ENCODE measurements at places on chromosomes 5 and 9.
A peak's percentile ranks its signal among the peaks of the same experiment; 100 is the strongest.

- no peak for DNase-seq
These were observed 23.8 kb upstream of the SPTAN1 start for GRCh38 chr9:128528445-128529160.

GRCh38 chr9:75685062-75685461 lies 205.4 kb upstream of the PCSK5 start:
- no peak for DNase-seq

DNA sequence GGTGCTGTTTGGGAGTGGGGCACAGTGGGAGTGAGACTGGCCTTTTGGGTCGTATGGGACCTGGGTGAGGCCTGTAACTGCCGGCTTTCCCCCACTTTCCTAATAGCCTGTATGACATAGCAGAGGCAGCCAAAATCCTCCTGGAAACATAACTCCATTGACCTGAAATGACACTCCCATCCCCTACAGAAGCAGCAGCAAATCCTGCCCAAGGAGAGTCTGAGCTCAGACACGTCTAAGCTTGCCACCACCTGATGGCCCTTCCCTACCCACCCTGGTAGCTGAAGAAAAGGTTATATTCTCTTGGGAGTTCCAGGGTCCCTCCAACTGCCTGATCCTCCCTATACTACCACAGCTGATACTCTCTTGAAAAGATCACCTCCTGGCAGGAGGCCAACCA lies 179.8 kb upstream of the ARRDC3 start:
- no peak for DNase-seq

DNA sequence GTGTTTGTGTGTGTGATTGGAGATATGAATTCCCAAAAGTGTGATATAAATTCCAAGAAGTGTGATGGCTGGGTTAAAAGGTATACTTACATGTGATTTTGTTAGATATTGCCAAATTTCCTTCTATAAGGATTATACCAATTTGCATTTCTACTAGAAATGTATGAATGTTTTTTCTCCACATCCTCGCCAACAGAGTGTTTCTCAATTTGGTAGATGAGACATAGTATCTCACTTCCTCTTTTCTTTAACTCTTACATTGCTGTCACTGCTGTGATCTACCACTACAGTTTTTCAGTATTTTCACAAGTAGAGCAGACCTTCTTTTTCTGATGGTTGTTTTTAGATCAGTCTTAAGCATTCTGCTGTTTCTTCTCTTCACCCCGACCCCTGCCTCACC lies 111.3 kb downstream of the FER start:
- DNase-seq, result peak; percentile 80

DNA sequence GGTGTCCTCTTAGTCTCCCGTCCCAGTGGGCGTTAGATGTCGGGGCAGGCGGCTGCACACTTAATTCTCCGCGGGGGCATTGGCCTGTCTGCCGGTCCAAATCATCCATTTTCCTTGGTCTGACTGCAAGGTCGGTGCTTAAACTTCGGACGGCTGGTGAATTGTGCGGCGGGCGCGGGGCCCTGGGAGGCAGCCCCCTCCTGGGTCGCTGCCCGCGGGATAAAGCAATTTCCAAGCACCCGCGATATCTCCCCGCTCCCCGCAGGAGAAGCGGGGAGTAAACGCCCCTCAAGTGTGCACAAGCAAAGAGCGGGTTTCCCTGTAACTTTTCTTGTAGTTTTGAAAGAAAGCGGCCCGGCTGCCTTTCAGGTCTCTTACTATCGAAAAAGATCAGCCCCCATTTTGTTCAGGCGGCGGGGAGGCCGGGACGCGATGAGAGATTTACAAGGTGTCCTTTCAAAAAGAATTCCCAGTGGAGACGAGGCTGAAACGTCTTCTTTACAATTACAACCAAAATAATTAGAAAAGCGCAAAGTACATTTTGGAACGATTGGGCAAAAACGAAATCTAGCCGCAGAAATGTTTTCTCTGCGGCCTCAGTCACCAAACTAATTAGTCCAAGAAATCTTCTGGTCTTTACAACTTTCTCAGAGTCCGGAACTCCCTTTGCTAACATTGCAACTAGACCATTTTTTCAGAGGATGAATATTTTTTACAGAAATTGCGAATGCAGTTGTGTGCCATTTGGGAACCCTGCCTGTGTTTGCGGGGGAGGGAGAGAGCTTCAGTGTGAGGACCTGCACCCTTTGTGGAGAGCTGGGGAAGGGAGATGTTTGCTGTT lies 1.8 kb downstream of the IRX1 start:
- no peak for DNase-seq

DNA sequence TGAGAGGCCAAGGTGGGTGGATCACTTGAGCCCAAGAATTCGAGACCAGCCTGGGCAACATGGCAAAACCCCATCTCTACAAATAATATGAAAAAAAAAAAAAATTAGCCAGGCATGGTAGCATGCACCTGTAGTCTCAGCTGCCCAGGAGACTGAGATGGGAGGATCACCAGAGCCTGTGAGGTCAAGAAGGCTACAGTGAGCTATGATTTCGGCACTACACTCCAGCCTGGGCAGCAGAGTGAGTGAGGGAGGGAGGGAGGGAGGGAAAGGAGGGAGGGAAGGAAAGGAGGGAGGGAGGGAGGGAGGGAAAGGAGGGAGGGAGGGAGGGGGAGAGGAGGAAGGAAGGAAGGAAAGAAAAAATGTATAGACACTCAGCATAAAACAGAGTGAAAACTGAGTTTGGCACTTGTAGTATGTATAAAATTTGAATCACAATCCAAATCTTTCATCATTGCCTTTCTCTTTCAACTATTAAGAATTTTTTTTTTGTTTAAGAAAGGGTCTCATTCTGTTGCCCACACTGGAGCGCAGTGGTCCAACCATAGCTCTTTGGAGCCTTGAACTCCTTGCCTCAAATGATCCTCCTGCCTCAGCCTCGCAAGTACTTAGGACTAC lies 27.8 kb downstream of the SERINC5 start:
- DNase-seq, result no peak

DNA sequence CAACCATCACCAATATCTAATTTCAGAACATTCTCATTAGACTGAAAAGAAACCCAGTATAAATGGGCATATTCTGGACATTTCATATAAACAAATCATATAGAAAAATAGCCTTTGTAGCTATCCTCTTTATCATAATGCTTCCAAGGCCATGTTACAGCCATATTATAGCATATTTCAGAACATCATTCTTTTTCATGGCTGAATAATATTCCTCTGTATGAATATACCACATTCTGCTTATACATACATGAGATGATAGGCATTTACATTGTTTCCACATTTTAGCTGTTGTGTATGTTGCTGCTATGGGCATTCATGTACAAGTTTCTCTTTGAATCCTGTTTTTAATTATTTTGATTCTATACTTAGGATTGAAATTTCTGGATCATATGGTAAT lies 167.0 kb downstream of the FBXL17 start:
- DNase-seq, result no peak

DNA sequence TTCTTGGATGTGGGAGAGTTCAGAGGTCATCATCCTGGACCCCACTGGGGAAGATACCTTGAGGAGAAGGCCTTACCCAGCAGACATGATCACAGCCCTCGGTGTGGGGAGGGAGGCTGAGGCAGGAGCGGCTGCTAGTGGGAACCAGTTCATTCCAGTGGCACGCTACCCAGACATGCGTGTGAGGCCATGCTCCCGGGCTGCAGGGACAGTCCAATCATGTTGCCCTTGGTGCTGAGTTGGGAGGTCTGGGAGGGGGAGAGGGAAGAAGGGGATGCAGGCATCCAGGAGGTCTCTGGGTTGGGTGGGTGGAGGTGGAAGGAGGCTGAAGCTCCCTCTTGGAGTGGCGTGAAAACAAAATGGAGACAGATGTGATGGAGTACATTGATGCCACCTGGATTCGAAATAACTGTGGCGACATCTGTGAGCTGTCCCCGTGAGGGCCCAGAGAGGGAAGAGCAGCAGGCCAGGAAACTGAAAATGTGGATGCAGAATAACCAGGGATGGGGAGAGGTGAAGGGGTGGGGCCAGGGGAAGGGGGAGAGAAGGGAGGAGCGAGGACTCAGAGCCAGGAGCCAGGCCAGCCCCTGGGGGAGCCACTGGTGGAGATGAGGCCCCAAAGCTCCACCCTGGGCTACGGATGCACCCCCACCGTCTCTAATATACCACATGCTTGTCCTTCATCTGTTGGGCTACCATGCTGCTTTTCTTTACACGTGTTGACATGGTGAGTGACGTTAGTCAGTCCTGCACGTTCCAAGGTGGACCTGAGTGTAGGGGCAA lies 16.2 kb downstream of the NDUFS6 start:
- DNase-seq, result no peak

DNA sequence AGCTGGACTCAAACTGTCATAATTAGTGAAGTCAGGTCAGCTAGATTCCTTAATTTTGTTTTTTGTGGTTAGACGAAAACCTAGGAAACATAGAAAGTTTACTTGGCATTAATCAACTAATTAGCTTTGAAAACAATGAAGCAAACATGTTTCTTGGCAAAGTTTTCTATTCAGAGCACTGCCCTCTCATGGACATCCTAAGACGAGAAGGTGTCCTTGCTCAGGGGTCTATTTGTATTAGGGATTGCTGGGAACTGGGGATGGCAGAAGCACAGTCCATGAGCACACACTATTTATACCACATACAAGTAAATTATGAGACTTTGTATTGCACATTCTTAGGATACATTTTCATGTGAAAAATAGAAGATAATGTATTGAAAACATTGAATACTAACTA lies 49.7 kb downstream of the POC5 start:
- no peak for DNase-seq

DNA sequence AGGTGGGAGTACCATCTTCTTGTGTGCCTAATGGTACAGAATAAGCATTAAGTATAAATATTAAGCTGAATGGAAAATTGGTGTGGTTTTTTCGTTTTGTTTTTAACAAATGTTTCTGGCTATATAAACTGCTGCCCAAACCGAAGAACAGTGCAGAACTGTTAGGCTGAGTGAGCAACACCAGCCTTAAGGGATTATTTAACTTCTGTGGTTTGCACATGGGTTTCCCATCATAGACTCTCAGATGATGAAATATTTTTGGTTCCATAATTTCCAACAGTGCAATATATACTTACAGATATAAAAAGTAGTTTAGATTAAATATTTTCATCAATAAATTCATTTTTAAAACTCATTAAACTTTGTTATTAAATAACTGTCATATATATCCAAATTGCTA lies 16.4 kb downstream of the C5orf63 start:
- DNase-seq, result no peak

DNA sequence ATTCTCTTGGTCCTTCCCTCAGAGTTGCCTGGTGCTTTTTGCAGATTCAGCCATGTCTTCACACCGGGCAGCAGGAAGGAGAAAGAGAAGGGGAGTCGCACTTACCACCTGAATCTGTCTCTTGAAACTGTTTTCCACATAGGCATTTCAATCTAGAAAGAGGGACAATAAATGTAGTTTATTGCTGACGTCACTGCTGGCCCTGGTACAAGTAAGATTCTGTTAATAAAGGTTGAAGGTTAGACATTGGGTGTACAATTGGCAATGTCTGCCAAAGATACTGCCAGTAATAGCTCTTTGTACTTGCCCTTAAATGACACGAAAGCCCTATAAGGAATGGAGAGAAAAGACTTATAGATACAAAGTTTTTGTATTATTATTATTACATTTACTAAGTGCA lies 72.8 kb downstream of the MEGF10 start:
- DNase-seq, result no peak

- no peak for DNase-seq
These were observed 5.7 kb downstream of the CCDC69 start for GRCh38 chr5:151218177-151218576.

DNA sequence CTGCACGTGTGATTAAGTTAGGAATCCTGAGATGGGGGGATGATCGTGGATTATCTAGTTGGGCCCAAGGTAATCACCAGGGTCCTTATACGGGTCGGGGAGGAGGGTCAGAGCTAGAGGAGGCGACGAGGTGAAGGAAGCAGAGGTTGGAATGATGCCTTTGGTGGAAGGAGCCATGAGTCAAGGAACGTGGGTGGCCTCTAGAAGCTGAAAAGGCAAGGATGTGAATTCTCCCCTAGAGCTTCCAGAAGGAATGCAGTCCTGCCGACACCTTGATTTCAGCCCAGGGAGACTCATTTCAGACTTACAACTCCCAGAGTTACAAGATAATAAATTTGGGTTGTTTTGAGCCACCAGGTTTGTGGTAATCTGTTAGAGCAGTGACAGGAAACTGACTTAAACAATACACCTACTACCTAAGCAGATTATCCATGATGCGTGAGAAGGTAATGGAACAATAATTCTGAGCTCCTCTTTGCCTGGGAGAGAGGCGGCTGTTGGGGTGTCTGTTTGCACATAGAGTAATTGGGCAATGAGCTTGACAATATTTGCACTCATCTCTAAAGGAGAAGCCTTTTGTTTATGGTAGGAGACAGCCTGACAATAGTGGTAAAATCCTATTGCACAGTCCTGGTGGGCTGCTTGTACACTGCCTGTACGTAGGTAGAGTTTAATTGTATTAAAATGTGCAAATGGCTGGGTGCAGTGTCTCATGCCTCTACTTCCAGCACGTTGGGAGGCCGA lies 129.3 kb upstream of the IER5L start:
- no peak for DNase-seq

DNA sequence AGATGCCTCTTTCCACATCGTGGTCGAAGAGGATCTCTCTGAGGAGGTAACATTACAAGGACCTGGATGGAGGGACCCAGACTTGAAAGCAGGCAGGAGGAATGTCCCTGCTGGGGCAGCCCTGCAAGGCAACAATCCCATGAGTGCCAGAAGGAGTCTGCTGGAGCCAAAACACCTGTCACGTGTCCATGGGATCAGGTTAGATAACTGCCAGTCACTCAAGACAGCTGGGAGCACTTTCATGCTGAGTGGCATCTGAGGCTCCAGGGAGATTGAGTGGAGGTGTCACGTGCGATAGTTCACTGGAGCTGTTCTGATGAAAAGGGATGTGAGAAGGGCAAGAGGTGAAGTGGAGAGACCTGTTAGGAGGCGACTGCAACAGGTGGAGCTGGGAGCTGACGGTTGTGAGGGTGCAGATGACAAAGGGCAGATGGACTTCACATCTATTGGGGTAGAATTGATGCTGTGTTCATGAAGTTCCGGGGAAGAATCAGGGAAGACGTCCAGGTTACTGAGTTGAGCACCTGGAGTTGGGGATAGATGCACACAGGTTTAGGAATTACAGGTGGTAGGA lies 68.4 kb downstream of the ICE1 start:
- DNase-seq, result no peak
